ENCODE measurements at places on chromosomes 12 and 14. TPM values are rescaled to one million over a fixed set of nuclear protein-coding genes. Genes with fewer than 3 reads are reported as not detected.

DNA sequence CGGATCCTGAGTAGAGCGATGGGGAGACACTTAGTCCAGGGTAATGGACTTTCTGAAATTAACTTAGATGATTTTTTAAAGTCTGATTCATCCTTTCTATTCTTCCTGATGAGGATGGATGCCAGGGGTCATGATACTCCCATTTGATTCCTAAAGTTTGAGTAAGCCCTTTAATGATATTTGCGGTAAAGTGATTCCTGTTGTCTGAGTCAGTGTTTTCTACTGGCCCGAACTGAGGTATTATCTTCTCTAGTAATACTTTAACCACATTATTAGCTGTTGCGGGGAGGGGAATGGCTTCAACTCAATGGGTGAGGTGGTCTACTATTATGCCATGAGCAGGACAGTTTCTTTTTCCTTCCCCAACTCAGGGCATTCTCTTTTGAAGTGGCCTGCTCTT, 111.6 kb downstream of the RIN3 start:
- peaks cover 12% of the 10 kb centered on the region for H3K4me1 ChIP-seq
- H3K27ac ChIP-seq, result peak overlapping the region; percentile 46
- H3K36me3 ChIP-seq, result peaks cover 54% of the 10 kb centered on the region
- H3K4me3 ChIP-seq, result no peak overlapping the region

The TMEM229B gene
- 25.6 TPM for total RNA-seq

DNA sequence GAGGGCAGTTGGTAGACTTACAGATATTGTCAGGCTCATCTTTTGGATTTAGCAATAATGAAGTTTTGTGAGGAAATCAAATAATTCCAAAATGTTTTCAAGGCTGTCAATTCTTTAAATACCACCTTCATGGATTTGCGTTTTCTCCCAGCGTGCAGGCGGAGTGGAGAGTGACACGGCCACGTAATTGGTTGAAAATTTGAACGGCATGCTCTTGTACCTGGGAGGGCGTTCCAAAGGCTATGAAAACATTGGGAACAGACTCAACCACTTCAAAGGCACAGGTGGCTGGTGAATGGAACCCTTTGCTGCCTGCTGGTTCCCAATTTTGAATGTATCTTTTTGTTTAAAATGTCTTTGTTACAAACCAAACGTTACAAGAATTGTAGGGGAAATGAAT, 12.4 kb downstream of the SMIM41 start:
- H3K4me1 ChIP-seq, result no peaks in the 10 kb centered on the region
- no peak overlapping the region for H3K4me3 ChIP-seq
- H3K27me3 ChIP-seq, result peaks cover 53% of the 10 kb centered on the region
- DNase-seq, result no peak

GRCh38 chr12:40312982-40313576, 88.3 kb downstream of the LRRK2 start:
- DNase-seq, result no peak
- no peaks in the 10 kb centered on the region for H3K4me1 ChIP-seq
- no peak overlapping the region for H3K4me3 ChIP-seq
- no peaks in the 10 kb centered on the region for H3K27me3 ChIP-seq
- no peak overlapping the region for H3K27ac ChIP-seq

- H3K36me3 ChIP-seq, result peaks cover 13% of the 10 kb centered on the region
- peak overlapping the region; percentile 26 for H3K4me3 ChIP-seq
- H3K27ac ChIP-seq, result peak overlapping the region; percentile 86
- H3K27me3 ChIP-seq, result no peaks in the 10 kb centered on the region
- H3K4me1 ChIP-seq, result peaks cover 86% of the 10 kb centered on the region
Measured at GRCh38 chr14:100263141-100263540, 24.2 kb downstream of the YY1 start.

The CIROP gene
- total RNA-seq, result not detected

GRCh38 chr14:80942191-80942600, 658 bp upstream of the CEP128 start:
- DNase-seq, result no peak
- peak overlapping the region; percentile 88 for H3K27ac ChIP-seq
- H3K4me3 ChIP-seq, result peak overlapping the region; percentile 93
- H3K4me1 ChIP-seq, result peaks cover 17% of the 10 kb centered on the region

The ACSS3 gene
- not detected for total RNA-seq

- no peak for DNase-seq
- no peaks in the 10 kb centered on the region for H3K27me3 ChIP-seq
- peaks cover 4% of the 10 kb centered on the region for H3K36me3 ChIP-seq
Measured at GRCh38 chr12:119802472-119802871, 74.6 kb downstream of the CIT start.

- peak overlapping the region; percentile 32 for H3K27ac ChIP-seq
- DNase-seq, result no peak
- H3K27me3 ChIP-seq, result no peaks in the 10 kb centered on the region
Measured at GRCh38 chr12:49645146-49646039, 22.0 kb downstream of the PRPF40B start.

The GPR84 gene
- total RNA-seq, result not detected

The GPRC5A gene
- total RNA-seq, result not detected

The RERG gene
- 1.2 TPM for total RNA-seq

The SLCO1A2 gene
- 0.05 TPM for total RNA-seq

- H3K36me3 ChIP-seq, result no peaks in the 10 kb centered on the region
- H3K27me3 ChIP-seq, result peaks cover 27% of the 10 kb centered on the region
- no peak overlapping the region for H3K27ac ChIP-seq
- H3K4me1 ChIP-seq, result peaks cover 9% of the 10 kb centered on the region
Measured at GRCh38 chr14:31556191-31556590, 5.0 kb upstream of the NUBPL start.

The PIWIL1 gene
- total RNA-seq, result not detected

The RPGRIP1 gene
- not detected for total RNA-seq

The USP44 gene
- total RNA-seq, result 20.8 TPM

The FOXG1 gene
- total RNA-seq, result not detected

The KCNH3 gene
- 8.5 TPM for total RNA-seq

DNA sequence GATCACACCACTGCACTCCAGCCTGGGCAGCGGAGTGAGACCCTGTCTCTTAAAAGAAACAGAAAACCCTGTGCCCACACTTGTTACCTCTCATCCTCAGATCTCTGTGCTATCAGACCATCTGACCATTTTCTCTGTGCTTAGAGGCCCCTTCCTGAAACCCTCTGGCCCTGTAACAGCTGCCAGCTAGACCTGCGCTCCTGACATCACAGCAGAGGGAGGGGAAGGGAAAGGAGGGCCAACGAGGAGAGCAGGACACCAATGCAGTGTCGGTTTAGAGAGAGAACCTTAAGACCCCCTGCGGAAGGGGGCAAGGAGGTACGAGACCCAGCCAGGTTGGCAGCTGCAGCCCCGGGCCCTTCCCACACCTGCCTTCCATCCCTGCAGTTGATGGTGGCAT, 42.4 kb downstream of the SLC8B1 start:
- no peak overlapping the region for H3K4me3 ChIP-seq
- H3K36me3 ChIP-seq, result no peaks in the 10 kb centered on the region
- no peak for DNase-seq
- H3K27ac ChIP-seq, result peak overlapping the region; percentile 32
- H3K4me1 ChIP-seq, result peaks cover 2% of the 10 kb centered on the region
- H3K27me3 ChIP-seq, result no peaks in the 10 kb centered on the region

- DNase-seq, result no peak
- peaks cover 2% of the 10 kb centered on the region for H3K4me1 ChIP-seq
- H3K27ac ChIP-seq, result no peak overlapping the region
Measured at GRCh38 chr12:39533951-39534350, 85.7 kb downstream of the ABCD2 start.

GRCh38 chr12:121668750-121669520, 519 bp downstream of the MORN3 start:
- DNase-seq, result peak; percentile 46
- H3K4me1 ChIP-seq, result peaks cover 63% of the 10 kb centered on the region
- H3K4me3 ChIP-seq, result peak overlapping the region; percentile 68
- peak overlapping the region; percentile 88 for H3K27ac ChIP-seq
- H3K36me3 ChIP-seq, result no peaks in the 10 kb centered on the region
- no peaks in the 10 kb centered on the region for H3K27me3 ChIP-seq

DNA sequence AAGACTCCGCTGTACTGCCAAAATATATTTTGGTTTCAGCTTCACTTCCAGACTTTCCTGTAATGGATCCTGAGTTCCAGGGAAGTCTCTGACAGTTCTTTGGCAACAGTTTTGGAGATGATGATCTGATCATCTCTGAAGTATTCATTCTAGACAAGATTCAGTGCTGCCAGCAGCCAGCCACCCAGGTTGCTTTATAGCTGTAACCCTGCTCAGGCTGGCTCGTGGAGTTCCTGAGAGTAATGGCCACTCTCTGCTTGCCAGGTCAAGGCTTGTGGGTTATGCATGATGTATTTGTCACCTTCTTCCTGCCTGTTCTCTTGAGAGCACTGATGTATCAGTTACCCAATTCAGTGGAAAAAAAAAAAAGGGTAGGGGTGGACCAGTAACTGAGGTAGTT, 124.3 kb downstream of the PPHLN1 start:
- no peak overlapping the region for H3K27ac ChIP-seq
- peaks cover 46% of the 10 kb centered on the region for H3K36me3 ChIP-seq
- no peaks in the 10 kb centered on the region for H3K27me3 ChIP-seq
- no peak for DNase-seq
- no peak overlapping the region for H3K4me3 ChIP-seq
- H3K4me1 ChIP-seq, result no peaks in the 10 kb centered on the region

GRCh38 chr14:101374373-101375338, 186.6 kb upstream of the DIO3 start:
- H3K36me3 ChIP-seq, result no peaks in the 10 kb centered on the region
- peaks cover 20% of the 10 kb centered on the region for H3K27me3 ChIP-seq

GRCh38 chr14:101033446-101034165, 130.1 kb upstream of the RTL1 start:
- H3K36me3 ChIP-seq, result no peaks in the 10 kb centered on the region
- no peak overlapping the region for H3K27ac ChIP-seq
- H3K4me3 ChIP-seq, result no peak overlapping the region
- H3K27me3 ChIP-seq, result no peaks in the 10 kb centered on the region
- H3K4me1 ChIP-seq, result peaks cover 3% of the 10 kb centered on the region

DNA sequence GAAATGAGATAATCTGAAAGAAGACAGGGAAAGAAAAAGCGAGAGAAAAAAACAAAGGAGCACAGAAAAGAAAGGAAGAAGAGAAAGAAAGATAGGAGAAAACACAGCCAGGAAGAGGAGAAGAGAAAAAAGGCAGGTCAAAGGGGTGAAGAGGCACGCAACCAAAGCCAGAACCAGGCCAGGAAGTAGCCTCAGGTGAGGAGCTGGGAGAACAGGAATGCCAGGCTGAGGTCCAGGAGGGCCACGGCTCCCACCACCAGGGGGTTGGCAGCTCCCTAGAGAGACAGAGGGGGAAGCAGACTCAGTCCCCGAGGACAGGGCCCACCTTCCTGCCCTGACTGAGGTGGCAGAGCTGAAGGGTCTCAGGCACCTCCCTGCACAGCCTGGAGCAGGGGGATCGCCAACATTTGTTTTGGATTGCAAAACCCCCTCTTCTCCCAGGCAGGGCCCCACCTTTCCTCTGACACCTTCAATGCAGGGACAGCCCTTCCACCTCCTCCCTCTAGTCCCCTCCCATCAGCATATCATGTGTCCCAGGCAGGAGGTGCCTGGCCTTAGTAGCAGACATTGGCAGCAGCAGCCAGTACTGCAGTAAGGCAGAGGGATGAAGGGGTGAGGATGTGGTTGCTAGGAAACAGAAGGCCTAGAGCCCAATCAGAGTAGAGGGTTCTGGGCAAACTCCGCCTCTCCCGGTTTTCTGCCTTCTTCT, 2.0 kb upstream of the AP1G2 start:
- peaks cover 6% of the 10 kb centered on the region for H3K27me3 ChIP-seq
- H3K36me3 ChIP-seq, result peaks cover 6% of the 10 kb centered on the region
- H3K4me1 ChIP-seq, result peaks cover 34% of the 10 kb centered on the region

DNA sequence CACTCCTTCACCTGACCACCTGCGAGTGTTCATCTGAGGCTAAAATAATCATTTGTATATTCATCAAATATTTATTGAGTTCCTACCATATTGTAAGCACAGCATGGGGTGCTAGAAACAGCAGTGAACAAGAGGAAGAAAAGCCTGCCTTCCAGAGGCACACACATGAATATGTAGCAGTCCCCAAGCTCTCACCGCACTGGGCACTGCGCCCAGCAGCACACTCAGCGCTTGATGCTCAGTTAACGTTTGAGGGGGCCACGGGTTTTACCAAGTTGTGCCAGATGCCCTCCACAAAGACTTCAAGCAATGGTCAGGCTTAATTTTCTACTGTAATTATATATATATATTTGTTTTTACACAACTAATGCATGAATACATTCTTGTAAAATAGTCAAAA, 52.0 kb downstream of the HELB start:
- no peak for DNase-seq
- no peaks in the 10 kb centered on the region for H3K36me3 ChIP-seq
- no peak overlapping the region for H3K27ac ChIP-seq
- no peak overlapping the region for H3K4me3 ChIP-seq
- H3K4me1 ChIP-seq, result peaks cover 9% of the 10 kb centered on the region

The PIANP gene
- 1.2 TPM for total RNA-seq

DNA sequence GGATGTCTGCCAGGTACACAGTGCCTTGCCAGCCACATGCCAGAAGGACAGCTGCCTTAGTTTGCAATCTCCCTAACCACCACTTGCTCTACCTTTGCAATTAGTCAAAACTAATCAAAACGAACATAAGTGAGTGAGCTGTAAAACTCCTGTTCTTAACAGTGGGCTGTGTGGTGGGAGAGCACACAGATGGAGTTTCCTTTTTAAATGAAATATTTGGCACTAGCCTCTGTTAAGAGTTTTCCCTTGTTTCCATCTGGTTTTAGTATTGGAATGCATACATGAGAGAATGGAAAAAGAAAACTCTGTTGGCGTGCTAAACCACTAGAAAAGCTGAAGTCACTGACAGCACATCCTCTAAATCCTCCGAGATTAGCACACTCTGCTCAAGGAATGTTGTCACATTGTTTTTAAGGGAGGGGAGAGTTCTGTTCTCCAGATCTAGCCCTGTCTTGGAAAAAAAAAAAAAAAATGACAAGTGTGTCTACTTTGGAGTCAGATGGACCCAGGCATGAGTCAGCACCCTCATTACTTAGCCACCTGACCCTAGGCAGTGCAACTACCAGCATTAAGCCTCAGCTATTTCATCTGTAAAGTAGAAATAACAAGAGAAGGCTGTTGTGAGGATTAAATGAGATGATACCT, 83.9 kb downstream of the STXBP6 start:
- DNase-seq, result no peak
- H3K36me3 ChIP-seq, result no peaks in the 10 kb centered on the region
- no peaks in the 10 kb centered on the region for H3K4me1 ChIP-seq
- no peak overlapping the region for H3K4me3 ChIP-seq
- peaks cover 3% of the 10 kb centered on the region for H3K27me3 ChIP-seq

The ABHD4 gene
- total RNA-seq, result 22.2 TPM

The GALNT8 gene
- not detected for total RNA-seq

GRCh38 chr14:54769951-54770863, 132.4 kb downstream of the GCH1 start:
- peaks cover 10% of the 10 kb centered on the region for H3K27me3 ChIP-seq
- H3K4me3 ChIP-seq, result no peak overlapping the region
- peaks cover 15% of the 10 kb centered on the region for H3K4me1 ChIP-seq
- no peak overlapping the region for H3K27ac ChIP-seq

DNA sequence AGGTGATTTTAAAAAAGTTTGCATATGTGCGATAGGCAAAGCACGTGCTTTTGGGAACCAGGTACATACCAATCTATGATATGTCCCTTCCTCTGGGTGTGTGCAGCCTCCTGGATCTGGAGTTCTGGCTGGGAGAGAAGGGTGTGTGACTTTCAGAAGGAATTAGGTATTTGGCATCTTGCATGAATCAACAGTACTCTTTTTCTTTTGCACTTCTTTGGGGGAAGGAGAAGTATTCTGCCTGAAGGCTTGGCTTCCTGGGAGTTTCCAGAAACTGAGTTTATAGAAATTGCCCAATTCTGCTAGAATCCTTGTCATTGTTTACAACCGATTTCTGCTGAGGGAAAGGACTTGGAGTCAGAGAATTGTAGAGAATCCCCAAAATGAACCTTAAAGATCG, 2.9 kb upstream of the CLMN start:
- H3K36me3 ChIP-seq, result no peaks in the 10 kb centered on the region
- peaks cover 12% of the 10 kb centered on the region for H3K27me3 ChIP-seq
- H3K27ac ChIP-seq, result no peak overlapping the region
